ENCODE measurements at places on chromosomes 2 and 18. TPM values are rescaled to one million over a fixed set of nuclear protein-coding genes. Genes with fewer than 3 reads are reported as not detected.

Gene STARD6
- not detected for total RNA-seq

Gene SULT1C3
- not detected for total RNA-seq

Gene ARL4C
- 424 TPM for total RNA-seq

Gene MYO7B
- 0.36 TPM for total RNA-seq

Gene SELENOI
- 22.0 TPM for total RNA-seq

Gene PROC
- total RNA-seq = 0.20 TPM

Gene TXNDC2
- total RNA-seq = not detected

Gene RPS27A
- 1,904 TPM for total RNA-seq

Gene C2orf80
- total RNA-seq = not detected

Gene TLX2
- total RNA-seq = 0.28 TPM

Gene LHCGR
- total RNA-seq = not detected

Gene FEV
- not detected for total RNA-seq

Gene C2orf72
- not detected for total RNA-seq
